ENCODE measurements at places on chromosomes 2 and 18.

DNA sequence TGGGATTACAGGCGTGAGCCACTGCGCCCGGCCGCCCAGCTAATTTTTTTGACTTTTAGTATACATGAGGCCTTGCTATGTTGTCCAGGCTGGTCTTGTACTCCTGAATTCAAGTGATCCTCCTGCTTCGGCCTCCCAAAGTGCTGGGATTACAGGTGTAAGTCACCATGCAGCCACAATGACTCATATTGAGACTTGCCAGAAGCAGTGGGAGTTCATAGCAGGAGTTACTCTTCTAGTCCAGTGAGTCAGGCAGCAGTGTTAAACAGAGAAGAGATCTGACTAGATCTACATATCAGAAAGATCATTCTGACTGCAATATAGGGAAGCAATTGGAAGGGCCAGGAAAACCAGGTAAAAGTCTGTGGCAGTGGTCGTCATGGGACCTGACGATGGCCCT, 1.5 kb upstream of the FLACC1 start:
- DNase-seq = no peak

- DNase-seq = no peak
These were observed 158.0 kb downstream of the AGPS start for GRCh38 chr2:177550264-177551200.

- DNase-seq = no peak
These were observed 74.6 kb downstream of the AFF3 start for GRCh38 chr2:100067784-100068183.

DNA sequence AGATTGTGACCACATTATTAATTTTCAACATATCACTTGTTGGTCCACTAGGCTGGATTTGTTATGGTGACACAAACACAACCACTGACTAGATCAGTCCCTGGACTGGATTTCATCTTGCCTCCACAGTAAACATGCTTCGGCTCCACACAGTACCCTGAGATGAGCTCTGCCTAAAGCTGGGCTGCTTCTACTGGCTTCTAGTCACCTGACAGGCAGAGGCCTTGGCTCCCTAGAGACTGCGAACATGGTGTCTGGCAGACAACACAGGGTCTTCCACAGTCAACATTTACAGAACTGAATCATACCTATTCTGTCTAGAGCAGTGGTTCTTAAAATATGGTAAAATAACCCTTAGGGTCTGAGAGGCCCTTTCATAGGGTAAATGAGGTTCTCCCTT, 69.2 kb downstream of the RIT2 start:
- no peak for DNase-seq

DNA sequence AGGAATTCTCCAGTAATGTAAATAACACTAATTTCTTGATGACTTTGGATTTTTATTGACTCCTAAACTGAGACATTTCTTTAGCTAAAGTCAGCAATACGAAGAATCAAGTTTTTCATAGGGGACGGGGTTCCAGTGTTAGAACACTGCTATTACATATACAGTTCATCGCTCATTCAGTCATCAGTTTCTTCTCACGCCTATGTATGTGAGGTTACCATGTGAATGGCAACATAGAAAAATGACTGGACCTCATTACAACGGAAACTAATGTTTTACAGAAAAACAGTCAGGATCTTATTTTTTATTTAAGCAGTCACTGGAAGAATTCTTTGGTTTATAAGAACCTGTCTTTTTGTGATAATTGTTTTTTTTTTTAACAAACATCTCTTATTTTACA, 56.4 kb downstream of the THADA start:
- DNase-seq = no peak

GRCh38 chr2:36373149-36373926, 17.8 kb downstream of the CRIM1 start:
- DNase-seq = no peak

DNA sequence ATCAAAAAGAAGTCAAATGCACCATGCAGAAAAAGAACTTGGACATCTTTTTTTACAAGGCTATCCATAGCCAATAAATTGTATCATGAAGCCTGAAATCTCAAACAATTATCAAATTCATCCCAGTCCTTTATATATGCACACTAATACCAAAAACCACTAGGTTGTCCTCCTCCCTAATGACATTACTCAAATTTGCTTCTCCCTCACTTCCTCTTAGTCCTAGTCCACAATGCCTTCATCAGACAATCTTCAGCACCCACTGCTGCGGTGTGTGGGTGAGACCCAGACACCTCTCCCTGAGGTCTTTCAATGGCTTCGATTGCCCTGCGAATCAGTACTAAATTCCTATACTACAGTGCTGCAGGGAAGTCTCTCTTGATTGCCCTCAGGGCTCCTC, 58.1 kb downstream of the CLASP1 start:
- DNase-seq = no peak

DNA sequence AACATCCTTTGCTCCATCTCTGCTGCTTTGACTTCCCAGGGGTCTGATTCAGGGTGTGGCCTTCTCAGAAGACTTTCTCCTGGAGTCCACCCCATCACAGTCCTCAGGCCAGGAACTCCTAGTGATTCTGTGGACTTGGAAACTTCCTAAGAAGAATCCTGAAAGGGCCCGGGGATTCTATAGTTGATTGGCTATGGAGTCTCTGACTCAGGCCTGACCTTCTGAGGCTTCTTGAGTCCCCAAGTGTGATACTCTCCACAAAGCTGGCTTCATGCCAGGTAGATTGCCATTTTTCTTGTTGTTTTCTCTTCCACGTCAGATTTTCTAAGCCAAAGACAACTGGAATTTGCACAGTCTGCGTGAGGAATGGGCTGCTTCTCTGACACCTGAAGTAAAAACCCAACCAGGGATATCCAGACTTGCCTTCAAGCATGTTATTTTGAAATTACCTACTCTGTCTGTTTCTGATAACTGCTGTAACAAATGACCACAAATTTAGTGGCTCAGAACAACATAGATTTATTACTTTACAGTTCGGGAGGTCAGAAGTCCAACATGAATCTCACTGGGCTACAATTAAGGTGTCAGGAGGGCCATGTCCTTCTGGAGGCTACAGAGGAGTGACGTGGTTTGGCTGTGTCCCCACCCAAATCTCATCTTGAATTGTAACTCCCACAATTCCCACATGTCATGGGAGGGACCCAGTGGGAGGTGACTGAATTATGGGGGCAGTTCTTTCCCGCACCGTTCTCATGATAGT, 69.3 kb downstream of the ALPK2 start:
- DNase-seq = no peak

- DNase-seq = no peak
These were observed 53.6 kb upstream of the CAB39 start for GRCh38 chr2:230658877-230659652.

- DNase-seq = no peak
These were observed 55.7 kb downstream of the RND3 start for GRCh38 chr2:150431561-150432311.

DNA sequence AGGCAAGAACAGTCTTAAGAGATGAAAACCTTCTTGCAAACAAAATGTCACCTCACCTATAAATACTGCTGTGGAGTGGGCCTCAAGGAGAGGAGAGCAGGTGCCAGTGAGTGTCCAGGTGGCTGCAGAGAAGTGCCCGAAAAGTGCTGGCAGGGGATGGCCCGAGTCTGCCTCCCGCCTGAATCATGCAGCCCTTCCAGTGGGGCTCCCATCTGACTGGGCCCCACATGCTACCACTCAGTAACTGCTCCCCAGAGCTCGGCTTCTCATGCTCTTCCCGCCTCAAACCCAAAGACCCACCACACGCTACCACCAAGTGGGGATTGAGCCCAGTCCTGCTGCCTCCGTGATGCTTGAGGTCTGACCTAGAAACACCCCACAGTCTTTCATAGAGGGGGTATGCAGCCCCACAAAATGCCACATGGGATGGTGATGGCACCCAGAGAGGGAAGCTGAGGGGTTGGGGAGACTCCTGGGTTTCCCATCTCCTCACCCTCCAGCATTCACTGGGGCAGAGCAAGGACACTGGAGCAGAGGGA, 7.4 kb downstream of the HS6ST1 start:
- no peak for DNase-seq

- no peak for DNase-seq
These were observed 35.7 kb upstream of the ST3GAL5 start for GRCh38 chr2:85924522-85924921.

GRCh38 chr18:51053814-51054213, 23.8 kb downstream of the SMAD4 start:
- no peak for DNase-seq

DNA sequence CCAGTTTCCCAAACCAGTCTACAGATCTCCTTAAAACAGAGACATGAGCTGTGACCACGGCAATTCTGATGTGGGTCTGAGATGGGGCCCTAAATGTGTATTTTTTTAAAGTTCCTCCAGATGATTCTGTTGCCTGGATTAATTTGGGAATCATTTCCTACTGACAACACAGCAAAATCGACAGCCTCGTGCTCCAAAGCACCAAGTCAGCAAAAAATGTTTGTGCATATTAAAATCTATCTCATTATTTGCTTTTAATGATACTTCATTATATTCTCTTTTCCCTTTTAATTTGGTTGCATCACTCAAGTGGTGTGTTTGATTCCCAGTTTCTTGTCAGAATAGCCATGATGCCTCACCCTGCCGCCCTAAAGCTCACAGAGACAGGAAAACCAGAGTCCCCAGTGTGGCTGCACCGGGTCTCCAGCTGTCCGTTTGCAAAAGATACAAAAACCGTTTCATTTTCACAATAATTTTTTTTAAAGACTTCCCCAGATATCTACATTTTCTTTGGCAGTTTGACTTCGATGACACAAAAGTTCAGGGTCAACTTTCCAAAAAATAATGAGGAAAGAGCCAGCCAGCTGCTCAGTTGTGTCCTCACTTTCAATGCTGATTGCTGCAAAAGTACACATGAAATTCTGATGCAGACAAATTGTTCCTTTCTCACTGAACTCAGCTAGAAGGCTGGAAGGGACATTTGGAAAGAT, 443.2 kb upstream of the ID2 start:
- DNase-seq = no peak

GRCh38 chr2:112927745-112928144, 16.8 kb downstream of the IL37 start:
- no peak for DNase-seq

- DNase-seq = no peak
These were observed 46.1 kb downstream of the SDC1 start for GRCh38 chr2:20178666-20179465.

GRCh38 chr2:7800031-7800430, 881.8 kb upstream of the ID2 start:
- no peak for DNase-seq

DNA sequence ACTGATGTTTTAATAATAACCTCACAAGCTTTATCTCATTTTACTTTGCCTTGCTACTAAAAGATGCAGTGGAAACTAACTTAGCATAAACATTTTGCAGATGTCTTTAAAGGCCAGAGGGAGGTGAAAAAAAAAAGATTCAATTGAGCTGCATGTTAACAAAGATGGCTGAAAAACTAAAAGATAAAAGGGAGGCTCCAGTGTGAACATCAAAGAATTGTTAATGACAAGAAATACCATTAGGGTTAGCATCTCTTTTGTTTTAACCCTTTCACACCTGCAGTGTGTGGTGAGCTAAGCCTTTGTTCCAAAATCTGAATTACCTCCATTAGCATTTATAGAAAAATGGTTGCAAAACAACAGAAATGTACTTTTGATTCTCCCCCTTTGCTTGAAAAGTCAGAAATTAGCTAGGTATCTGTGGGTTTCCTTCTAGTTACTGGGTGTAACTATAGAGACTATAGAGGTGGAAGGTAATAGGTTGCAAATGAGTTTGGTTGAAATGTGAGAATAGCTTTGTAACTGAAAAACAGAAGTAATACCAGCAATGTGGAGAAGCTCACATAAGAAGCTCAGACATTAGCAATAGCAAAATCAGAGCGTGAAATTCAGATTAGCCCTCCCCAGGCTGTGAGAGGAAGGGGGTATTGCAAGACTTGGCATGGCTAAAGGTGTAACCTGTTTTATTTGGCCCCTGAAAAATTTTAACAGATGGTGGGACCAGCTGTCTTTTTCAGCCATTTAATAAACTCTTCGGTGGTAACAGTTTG, 34.8 kb upstream of the SP5 start:
- DNase-seq = no peak

- DNase-seq = no peak
These were observed 13.2 kb upstream of the FHOD3 start for GRCh38 chr18:36284268-36284667.

GRCh38 chr2:140841141-140841540, 1289.7 kb downstream of the LRP1B start:
- DNase-seq = no peak

DNA sequence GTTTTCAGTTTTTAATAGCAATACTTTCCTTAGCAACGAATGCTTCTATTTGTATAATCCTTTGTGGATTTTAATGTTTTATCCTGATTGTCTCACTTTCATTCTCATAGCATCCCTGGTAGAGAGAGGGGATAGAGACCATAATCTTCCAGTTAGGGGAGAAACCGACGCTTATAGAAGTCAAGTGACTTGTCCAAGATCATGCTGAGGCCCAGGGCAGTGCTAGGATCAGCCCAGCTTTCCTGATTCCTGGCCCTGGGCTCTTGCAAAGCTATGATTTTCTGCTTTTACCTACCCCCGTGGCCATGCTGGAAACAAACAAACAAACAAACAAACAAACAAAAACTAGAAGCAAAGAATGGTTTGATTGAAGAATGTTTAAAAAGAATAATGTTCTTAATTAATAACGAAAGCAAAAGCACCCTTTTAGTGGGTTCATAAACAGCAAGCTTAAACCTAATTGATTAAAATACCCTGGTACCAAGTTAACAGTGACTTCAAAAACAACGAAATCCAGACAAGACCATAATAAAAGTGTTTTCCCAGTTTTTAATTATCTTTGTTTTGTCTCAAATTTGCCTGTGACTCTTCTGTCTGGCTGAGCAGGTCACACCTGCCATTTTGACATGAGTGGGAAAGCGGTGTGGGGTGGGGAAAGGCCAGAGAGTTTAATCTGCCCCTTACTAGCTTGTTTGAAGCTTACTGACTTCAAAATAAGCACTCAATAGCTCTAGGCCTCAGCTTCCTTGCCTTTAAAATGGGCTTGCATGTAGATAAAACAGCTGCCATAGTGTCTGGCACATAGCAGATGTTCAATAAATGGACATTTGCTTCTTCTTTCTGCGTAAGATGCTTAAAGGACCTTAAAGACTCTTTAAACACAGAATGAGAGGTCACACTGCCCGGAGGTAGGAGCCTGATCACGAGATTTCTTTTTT, 116.6 kb upstream of the MYCN start:
- no peak for DNase-seq

- DNase-seq = no peak
These were observed 13.2 kb downstream of the TXNDC2 start for GRCh38 chr18:9898792-9899549.

DNA sequence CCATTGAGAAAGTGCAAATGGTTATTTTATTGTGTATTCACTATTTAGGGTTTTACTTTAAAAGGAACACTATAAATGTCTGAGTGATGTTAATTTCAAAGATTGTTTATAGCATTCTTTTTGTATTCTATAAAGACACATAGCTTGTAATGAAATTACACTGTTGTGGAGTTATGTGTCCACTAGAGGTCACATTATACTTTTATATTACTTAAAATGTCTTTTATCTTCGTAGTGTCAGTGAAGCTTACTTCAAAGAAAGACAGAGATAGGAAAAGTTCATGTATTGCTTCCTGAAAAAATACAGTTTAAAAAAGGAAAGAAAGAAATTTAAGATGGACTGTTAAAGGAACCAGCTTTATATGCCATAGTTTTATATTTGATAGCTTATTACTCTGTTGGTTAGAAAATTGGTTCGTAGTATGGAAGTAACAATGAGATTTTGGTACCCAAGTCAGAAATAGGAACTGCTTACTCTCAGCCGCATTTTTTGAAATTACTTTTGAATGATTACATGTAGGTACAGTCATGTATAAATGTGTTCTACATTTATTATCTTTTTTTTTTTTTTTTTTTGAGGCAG, 20.5 kb downstream of the APLF start:
- no peak for DNase-seq

GRCh38 chr18:805008-805754, 6.9 kb downstream of the YES1 start:
- no peak for DNase-seq

Measured in stimulated activated CD4-positive, alpha-beta T cell treated with anti-CD3 and anti-CD28 coated beads, TNF-alpha, amount 100 ng/mL, for 1 hour (primary cell).